CD4-positive, alpha-beta T cell (primary cell): ENCODE measurements at places on chromosomes 4 and X.
A peak's percentile ranks its signal among the peaks of the same experiment; 100 is the strongest.

DNA sequence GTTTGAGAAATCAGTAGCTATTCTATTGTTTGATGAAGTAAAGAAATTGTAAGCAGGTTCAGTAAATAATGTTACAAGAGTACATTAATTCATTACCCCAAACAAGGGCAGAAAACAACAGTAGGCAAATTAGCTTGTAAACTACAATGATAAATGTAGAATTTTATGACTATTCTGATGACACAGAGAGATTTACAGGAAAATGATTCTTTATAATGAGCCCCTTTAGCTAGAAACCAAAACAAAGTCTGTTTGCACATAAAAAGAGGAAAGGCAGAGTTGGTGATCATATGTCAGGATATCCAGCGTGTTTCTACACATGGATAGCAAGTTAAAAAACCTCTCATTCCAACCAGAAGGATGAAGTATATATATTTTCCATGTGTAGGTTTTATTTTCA, 204.8 kb downstream of the CFAP299 start:
- DNase-seq: no peak

- no peak for DNase-seq
These were observed 54.5 kb upstream of the FBXW7 start for GRCh38 chr4:152590179-152591031.

- DNase-seq: no peak
These were observed 504 bp upstream of the PDLIM3 start for GRCh38 chr4:185535612-185536410.

GRCh38 chr4:159410076-159410777, 307.3 kb downstream of the RAPGEF2 start:
- DNase-seq: no peak

- DNase-seq: no peak
These were observed 175.3 kb upstream of the RAI2 start for GRCh38 chrX:18036394-18036793.

DNA sequence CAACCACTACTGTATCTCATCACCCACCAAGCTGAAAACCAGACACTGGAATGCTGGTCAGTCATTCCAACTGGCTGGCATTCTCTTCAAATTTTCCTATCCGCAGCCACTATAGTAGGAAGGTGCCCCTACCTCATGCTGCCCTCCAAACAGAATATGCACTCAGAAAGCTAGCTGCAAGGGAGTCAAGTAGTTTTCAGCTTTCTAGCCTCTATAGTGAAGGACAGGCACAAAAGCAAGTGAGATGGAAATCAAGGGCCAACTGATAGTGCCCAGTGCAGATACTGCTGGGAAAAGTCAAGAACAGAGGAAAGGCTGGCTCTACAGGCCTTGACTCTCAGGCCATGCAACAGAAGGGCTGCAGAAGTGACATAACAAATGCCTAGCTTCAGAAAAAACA, 47.2 kb downstream of the BCOR start:
- no peak for DNase-seq

DNA sequence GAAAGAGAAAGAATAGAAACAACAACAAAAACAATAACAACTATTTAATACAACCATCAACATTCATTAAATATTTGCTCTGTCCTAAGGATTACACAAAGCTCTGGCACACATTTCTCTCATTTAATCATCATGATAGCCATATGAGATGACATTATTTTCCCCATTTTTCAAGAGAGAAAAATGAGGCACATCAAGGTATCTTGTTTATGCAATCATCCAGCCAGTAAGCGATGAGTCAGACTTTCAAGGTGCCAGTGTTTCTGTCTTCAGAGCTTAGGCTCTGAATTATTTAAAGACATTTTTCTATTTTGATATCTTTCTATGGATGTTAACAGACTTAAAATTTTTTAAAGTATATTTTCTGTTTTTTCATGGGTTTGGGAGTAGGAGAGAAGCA, 541.8 kb upstream of the SMIM31 start:
- no peak for DNase-seq

DNA sequence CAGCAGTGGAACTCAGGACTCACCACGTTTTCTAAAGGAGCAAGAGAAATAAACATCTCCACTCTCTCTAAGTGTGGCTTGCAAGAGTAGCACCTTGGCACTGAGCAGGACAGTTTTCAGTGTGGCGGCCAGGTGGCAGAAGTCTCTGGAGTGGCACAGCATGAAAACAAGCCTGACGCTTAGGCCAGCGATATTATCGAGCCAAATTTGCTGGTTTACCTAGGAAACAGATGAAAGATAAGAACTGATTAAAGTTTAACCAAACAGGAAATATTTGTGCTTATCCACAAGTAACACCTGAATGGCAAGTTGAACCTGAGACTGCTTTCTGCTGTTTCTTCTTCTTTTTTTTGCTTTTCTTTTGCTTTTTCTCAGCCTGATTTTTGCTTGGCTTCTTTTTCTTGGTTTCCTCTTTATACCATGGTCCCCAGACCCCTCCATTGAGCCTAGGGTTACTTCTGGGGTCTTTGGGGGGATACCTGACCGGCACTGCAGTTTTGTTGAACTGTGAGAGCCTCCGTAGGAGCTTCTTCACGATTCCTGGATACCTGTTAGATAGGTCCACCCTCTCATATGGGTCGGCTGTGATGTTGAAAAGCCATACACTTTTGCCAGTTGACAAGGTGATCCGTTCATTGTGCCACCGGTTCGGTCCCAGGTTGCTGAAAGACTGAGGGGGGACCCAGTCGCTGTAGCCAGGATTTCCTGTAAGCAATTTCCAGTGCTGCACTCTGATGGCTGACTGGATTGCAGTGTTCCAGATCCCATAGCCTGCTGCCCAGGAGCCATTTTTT, 77.3 kb downstream of the ARSJ start:
- peak; percentile 55 for DNase-seq

- no peak for DNase-seq
These were observed 3.9 kb downstream of the CTBP1 start for GRCh38 chr4:1244978-1245471.

DNA sequence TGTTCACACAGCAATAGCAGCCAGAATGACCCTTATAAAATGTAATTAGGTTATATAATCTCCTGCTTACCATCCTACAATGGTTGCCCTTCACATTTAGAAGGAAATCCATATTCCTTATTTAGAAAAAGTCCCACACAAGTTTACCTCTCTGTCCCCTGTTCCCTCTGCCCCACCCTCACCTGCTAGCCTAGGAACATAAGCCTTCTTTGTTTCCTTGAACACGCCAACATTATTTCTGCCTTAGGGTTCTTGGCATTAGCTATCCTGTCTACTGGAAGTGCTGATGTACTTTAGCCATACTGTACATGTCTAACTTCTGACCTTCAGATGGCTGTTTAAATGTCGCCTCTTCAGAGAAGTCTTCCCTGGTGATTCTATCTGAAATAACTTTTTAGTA, 28.4 kb upstream of the USP53 start:
- DNase-seq: no peak

DNA sequence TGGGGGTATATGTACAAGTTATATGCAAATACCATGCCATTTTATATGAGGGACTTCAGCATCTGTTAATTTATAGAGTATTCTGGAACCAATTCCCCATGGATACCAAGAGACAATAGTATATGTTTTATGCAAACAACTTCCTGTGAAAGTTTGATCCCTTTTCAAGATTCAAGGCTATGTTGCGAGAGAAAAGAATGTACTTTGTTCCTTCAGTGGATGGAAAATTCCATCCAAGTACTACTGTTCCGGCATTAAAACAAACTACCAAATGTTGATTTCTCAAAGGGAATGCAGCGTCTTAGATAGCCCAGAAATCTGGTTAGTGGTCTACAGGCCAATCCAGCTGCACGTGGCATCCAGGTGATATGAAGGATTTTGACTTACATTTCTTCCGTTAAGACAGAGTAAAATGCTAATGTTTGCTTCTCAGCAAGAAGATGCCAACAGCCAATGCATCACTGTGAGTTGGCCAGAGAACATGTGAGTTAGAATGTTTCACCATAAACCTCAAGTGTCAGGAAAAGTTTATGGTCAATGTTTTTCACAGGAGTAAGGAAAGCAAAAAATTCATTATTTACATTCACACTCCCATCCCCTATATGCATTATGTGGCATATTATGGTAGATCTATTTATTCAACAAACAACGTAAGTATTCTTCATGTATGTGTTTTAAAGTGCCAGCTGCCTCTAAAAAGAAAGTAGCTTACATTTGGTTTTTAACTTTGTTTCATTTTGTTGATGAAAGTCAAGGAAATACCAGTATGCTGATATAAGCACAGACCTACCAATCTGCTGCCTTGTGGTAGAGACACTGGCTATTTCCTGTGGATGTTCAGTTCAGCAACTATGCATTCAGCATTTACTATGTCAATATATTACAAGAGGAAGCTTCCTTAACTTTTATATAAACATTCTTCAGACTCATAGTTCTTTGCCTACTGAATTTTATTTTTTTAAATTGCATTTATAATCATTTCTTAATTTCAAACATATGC, 44.4 kb downstream of the METTL14 start:
- no peak for DNase-seq

DNA sequence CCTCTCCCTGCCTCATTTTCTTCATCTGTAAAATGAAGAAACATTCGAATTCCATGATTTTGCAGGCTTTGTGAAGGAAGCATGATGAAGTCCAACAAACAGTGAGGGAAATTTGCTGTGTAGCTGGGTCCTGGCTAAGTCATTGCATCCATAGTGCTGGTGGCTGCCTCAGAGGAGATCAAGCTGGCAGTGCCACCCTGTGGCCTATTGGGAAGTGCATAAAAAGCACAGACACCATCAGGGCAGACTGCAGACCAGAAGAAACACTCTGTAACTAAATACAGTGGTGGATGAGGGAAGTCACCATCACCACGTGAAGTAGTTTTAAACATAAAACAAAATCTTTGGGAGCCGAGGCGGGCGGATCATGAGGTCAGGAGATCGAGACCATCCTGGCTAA, 40.7 kb upstream of the DDX3X start:
- no peak for DNase-seq

DNA sequence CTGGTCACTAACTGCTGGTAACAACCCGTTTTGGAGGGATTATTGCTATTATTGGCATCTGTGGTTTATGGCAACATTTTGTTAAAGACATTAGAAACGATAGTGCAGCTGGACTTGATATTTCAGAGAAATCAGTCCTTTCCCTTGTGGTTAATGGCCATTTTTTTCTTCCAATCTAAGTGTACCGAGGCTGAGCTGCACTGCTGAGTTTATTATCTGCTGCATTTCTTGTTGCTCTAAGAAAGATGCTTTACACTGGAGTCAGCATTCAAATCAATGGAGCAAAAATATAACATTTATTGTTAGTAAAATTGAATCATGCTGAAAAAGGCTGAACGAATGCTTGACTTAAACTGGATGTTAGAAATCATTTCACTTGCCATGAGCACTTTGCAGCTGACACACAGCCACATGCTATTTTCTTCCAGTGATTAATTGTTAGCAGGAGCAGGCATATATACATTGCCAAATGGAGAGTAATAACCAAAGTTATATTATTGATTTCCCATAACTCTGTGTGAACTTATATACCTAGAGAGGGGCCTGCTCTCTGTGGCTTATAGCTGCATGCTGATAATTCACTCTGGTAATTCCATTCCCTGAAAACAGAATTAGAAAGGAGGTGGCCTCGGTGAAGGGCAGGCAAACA, 66.5 kb upstream of the TTC29 start:
- no peak for DNase-seq
